ENCODE measurements at places on chromosomes 5 and 9.

DNA sequence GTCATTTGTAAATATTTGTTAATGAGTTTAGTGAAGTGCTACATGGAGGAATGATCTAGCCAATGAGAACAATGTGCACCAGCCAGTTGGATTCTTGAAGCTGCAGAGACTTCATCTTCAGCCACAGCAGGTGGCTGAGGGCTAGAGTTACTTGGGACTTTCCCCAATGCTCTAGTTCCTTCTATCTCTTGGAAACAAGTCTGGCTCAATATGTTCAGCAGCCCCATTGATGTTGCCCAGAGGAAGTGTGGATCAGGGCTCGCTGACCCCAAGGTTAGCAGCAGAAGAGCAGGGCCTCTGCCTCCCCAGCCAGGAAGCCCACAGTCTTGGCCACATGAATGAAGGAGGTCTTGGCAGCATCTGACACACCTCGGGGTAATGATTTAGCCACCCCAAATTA lies 117.5 kb downstream of the SLC1A3 start:
- DNase-seq = no peak

DNA sequence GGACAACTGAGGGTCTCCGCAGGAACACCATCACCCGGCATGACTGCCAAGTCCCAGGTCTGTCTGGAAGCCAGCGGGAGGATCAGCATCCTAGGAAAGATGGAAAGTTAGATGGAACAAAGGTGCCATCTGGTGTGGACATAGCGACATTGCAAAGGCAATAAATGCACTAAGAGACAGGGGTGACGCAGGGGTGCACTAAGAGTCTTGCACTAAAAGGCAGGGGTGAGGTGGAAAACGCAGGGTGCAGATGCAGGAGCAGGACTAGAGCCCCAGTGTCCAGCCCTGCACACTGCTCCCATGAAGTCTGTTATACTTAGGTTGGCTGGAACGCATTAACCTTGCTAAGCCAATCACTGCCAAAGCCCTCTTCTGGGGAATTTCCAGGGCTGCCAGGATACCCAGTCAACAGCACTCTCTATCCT lies 15.5 kb downstream of the ATOX1 start:
- no peak for DNase-seq

GRCh38 chr5:169874621-169875020 lies 105.7 kb downstream of the INSYN2B start:
- no peak for DNase-seq

GRCh38 chr5:154092356-154093141 lies 53.8 kb downstream of the MFAP3 start:
- DNase-seq = no peak

DNA sequence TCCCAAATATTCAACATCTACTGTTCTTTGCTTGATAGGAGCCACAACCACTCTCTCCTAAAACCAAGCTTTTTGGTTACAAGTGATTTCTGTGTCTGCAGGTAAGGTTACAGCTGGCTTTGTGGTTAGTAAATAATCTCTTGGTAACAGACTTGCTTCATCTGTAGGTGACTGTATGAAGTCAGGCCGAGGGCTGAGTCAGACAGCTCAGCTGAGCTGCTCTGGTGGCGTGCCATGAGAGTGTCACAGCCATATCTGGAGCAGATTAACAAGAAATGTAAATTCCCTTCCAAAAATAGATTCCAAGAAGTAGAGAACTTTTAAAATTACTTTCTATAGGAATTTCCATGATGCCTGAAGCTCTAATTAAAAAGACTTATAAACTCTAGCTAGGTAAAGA lies 23.7 kb upstream of the TAS2R1 start:
- no peak for DNase-seq

DNA sequence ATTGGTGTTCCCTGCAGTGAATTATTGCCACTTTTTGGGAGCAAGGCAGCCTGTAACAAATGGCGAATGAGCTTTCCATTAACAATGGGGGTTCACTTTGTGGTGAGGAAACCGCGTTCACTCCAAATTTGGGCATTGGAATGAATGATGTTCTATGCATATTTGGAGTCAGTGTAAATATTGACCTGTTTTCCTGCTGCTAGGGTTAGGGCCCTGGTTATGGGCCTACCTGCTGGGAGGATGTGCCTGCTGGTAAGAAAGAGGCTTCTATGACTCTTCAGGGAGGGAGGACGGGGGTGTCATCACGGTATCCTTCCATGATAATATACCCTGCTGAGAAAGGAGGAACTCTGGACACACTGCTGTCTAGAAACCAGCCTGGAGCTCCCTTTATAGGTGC lies 29.0 kb downstream of the C9orf50 start:
- DNase-seq = no peak

- no peak for DNase-seq
These were observed 18.6 kb upstream of the MTMR12 start for GRCh38 chr5:32331217-32331934.

DNA sequence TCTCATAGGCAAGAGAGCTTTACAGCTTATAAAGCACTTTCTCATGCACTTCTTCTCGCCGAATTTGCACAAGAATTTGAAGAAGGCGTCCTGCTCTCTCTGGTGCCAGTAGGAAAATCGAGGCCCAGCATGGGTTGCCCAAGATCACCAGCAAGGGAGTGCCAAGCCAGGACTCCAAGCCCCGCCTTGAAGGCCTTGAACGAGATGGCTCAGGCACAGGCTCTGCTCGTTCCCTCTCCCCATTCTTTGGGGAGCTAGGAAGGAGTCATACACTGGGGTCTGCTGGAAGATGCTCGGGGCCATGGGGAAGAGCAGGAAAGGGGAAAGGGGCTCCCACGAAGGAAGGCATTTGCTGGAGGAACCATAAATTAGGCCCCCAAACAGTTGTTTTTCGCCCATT lies 46.7 kb downstream of the PAX5 start:
- no peak for DNase-seq

- DNase-seq = no peak
These were observed 127.6 kb upstream of the NMUR2 start for GRCh38 chr5:152532714-152533113.

DNA sequence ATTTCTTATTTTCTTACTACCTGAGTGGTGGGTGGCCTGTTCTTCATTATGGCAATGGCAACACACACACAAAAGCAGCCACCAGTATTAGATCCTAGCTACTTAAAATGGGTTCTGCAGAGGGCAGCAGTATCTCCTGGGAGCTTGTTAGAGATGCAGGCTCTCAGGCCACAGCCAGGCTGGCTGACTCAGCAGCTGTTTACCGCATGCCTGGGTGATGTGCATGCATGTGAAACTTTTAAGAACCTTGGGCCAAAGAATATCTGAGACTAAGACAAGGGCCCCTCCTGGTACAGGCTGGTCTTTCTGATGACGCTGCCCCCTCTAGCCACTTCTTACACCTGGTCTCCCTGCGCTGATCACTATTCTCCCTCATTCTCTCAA lies 399.0 kb downstream of the MED10 start:
- DNase-seq = no peak

- no peak for DNase-seq
These were observed 349.2 kb downstream of the GADD45G start for GRCh38 chr9:89953824-89954615.

- DNase-seq = no peak
These were observed 44.5 kb downstream of the INSYN2B start for GRCh38 chr5:169935762-169936161.

DNA sequence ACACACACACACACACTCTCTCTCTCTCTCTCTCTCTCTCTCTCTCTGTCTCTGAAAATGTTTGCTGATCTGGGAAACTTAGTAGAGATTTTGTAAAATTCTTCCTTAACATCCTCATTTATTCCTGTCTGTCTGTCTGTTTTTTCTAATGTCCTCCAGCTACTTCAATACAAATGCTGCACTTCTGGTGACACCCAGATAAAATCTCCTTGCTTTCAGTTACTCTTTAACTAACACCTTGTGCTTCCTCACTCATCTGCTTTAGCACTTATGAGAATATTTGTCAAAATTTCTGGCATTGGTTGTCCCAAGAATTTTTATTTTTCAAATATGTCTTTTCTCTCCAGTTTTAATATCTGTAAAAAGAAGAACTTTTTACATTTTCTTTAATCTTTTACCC lies 35.0 kb upstream of the ARRDC3 start:
- DNase-seq = no peak

- DNase-seq = no peak
These were observed 143.2 kb downstream of the CACNA1B start for GRCh38 chr9:138020795-138021182.

GRCh38 chr5:142749321-142749720 lies 20.9 kb upstream of the ARHGAP26 start:
- no peak for DNase-seq

DNA sequence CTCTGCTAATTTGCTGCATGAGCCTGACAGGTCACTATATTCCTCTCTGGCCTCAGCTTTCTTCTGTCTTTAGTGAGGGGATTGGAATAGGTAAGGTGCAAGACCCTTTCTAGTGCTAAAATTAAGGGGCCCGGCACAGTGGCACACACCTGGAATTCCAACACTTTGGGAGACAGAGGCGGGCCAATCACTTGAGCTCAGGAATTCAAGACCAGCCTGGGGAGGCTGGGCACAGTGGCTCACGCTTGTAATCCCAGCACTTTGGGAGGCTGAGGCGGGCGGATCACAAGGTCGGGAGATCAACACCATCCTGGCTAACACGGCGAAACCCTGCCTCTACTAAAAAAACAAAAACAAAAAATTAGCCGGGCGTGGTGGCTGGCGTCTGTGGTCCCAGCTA lies 37.2 kb downstream of the EGR1 start:
- no peak for DNase-seq

DNA sequence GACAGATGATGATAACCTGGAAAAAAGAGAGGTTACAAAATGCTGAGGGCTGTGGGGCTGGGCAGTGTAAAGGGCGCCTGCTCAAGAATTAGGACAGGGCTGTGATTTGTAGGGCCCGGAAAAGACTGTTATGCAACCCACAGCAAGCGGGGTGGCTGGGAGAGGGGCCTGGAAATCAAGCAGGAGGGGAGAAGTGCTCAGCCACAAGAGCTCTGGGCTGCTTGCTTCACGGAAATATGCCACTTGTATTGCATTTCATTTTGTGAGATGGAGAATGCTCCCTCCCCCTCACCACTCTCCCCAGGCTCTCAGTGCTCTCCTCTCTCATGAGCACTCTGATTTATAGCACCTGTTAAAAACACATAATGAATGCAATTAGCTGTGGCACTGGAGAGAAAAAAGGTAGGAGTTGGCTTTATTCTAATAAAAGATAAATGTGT lies 8.4 kb upstream of the HAND1 start:
- DNase-seq = no peak

GRCh38 chr5:43432486-43433375 lies 20.5 kb upstream of the CCL28 start:
- no peak for DNase-seq

DNA sequence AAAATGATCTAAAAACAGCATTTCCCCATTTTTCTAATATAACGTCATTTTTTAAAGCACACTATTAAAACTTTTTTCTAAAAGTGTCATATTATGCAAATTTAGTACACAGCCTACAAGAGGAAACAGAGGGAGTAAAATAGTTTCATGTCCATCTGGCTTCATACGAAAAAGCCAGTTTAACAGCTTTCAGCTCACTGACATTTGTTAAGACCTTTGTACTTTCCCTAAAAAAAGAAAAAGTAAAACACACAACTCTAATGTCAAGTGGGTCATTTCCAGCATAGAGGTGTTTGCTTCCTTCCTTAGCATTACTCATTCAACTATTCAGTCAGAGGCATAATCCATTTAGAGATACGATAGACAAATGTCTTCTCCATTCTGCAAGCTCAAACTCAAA lies 49.4 kb downstream of the ABHD17B start:
- no peak for DNase-seq

DNA sequence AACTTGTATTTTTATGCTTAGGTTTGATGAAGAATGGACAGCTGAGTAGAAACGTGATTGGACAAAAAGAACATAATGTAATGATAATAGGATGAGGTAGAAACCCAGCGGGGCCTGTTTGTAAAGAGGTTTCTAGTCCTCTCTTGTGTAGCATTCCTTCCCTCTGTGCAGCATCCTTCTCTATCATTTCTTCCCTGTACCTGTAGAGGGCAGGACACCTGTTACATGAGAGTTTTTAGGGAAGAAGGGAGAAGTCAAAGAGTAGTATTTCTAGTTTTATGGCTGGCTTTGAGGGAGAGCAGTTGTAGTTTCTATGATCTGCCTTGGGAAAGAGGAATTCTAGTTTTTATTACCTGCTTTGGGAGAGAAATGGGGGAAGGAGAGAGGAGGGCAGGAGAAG lies 162.1 kb upstream of the FST start:
- DNase-seq = no peak

- no peak for DNase-seq
These were observed 38.3 kb upstream of the TIFAB start for GRCh38 chr5:135490245-135491037.

DNA sequence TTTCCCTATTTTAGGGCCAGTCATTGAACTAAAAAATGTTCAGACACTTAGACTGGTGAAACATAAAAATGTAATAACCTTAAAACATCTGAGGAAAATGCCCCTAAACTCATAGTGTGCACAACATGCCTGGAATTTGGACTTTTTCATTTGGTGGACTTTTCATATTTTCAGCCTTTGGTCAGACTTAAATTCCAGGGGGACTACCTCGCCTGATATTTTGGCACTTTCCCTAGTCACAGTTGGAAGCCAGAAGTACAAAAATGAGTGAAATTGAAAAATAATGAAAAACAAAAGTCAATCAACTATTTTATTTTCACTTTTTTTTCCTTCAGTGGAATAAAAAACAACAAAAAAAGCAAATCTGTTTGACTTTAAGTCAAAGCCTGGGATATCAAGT lies 256.2 kb downstream of the ACTL7B start:
- DNase-seq = no peak

GRCh38 chr9:129250786-129251185 lies 72.7 kb upstream of the IER5L start:
- DNase-seq = no peak

- no peak for DNase-seq
These were observed 132.3 kb upstream of the SLIT3 start for GRCh38 chr5:169433221-169433651.

DNA sequence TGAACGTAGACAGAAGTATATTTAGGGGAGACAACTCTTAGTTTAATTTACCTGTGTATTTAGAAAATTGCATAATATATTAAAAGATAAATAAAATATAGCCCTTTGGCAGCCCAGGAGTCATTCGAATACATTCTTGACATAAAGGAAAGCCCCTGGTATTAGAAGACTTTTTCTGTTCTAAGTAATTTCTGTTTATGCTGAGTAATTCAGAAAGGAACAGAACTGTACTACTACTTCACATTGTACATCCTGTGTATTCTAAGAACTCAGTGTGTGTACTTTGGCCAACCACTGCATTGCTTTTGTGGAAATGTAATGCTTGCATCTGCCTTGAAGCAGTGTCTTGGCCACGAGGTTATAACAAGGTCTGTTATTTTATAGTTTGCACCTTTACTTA lies 136.4 kb downstream of the KDM4C start:
- DNase-seq = no peak
